Breast epithelium (tissue), 4 donors: ENCODE measurements at places on chromosomes 6 and 20. TPM values are rescaled to one million over a fixed set of nuclear protein-coding genes. Genes with fewer than 3 reads are reported as not detected.

SPATS1 gene
- total RNA-seq: not detected

FGD2 gene
- total RNA-seq: 11.5 TPM

FAM83C gene
- not detected for total RNA-seq

KCNQ2 gene
- total RNA-seq: not detected

BPIFB6 gene
- total RNA-seq: not detected

LRFN2 gene
- total RNA-seq: not detected
